ENCODE measurements at places on chromosomes 4 and X.

DNA sequence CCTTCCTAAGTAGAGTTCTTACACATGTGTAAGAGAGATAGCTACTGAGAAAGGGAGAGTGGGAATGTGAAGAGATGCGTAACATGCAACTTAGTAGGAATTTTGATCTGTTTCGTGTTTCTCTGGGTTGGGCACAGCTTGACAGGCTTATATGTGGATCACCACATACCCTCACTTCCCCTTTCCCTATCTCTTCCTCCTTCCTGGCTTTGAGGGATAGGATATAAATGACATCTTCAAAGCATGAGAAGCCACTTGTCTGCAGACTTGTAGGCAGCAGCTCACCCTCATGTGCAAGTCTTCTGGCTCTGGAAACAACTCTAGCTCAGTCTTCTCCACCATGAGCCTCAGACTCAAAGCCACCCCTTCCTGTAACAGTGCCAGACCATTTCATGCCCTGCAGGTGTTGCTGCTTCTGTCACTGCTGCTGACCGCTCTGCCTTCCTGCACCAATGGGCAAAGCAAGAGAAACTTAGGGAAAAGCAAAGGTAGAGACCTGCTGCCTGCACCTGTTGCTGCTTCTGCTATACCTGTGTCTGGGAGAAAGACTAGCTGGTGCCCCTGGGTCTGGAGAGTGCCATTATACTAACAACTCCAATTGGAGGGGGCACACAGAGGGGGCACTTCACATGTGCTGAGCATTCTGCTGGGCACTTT lies 5.4 kb upstream of the PF4V1 start:
- DNase-seq: no peak

GRCh38 chr4:176448761-176449160 lies 129.0 kb downstream of the SPCS3 start:
- DNase-seq: no peak

DNA sequence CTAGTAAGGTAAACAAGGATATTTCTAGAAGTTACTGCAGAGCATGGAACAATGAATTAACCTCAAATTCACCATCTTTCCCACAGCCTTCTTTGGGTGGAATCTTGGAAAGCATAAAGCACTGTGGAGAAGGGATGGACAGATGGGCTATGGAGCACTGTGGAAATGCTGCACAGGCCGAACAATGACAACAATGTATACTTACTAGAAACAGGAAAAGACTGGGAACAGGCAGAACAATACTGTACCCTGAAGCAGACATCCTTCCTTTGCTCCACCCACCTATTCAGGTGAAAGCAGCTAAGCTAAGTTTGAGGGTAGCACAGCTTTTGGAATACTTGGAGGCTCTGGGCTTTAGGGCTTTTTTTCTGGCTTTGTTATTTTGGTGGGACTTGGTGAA lies 250.6 kb upstream of the KLF8 start:
- no peak for DNase-seq

DNA sequence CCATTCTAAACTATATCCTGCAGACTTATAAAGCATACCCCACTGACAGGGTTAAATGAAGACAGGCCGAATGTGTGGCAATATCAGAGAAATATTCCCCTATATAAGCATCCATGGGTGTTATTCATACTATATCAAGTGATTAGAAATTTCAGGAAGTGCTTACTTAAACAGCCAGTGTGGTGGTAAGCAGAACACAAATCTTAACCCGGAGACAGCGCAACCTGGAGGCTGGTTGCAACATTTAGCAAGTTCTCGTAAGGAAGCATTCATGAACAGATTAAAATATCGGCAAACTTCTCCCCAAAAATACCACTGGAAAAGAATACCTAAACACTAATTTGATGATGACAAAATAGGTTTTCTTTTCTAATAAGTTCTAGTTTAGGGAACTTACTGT lies 261.2 kb downstream of the CBLL2 start:
- DNase-seq: no peak

DNA sequence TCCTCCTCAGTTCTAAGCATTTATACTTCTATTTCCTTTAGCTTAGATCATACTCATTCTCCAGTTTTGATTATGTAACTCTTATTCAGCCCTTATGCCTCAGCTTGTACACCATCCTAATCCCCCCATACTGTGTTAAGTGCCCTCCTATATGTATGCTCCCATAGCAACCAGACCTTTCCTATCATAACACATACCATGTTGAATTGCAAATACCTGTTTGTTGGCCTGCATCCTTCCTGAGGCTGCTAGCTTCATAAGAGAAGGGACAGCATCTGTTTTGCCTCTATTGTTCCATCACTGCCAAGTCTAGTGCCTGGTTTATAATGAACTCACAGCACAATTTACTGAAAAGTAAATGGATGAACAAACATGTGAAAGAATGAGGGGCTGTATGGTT lies 443.7 kb downstream of the CENPC start:
- DNase-seq: no peak

DNA sequence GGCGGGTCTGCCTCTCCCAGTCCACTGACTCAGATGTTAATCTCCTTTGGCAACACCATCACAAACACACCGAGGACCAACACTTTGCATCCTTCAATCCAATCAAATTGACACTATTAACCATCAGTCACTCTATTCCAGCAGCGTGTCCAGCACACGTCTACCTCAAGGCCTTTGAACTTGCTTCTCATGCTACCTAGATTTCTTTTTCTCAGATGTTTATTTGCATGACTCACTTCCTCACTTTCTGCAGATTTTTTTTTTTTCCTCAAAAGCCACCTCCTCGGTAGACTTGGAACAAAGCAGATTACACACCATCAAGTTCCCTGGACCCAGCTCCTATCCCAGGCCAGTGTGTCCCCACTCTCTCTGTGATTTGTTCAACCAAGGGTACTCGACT lies 49.5 kb downstream of the SUPT20HL2 start:
- no peak for DNase-seq

DNA sequence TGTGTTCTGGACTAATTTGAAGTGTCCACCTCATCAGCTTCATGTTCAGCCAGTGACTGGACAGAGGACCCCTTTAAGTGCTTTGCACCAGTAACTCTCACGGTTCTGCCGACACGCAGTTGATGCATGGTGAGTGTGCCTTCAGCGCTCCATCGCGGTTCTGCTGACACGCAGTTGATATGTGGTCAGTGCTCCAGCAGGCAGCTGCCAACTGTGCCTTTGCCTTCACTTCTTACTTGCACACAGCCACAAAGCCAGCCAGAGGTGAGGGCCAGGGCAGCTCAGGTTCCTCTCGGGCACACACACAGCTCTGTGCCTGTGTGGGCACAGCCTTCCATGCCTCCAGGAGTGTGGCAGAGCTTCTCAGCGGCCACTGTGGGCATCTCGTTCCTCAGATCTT lies 12.4 kb downstream of the NKX1-1 start:
- DNase-seq: no peak

DNA sequence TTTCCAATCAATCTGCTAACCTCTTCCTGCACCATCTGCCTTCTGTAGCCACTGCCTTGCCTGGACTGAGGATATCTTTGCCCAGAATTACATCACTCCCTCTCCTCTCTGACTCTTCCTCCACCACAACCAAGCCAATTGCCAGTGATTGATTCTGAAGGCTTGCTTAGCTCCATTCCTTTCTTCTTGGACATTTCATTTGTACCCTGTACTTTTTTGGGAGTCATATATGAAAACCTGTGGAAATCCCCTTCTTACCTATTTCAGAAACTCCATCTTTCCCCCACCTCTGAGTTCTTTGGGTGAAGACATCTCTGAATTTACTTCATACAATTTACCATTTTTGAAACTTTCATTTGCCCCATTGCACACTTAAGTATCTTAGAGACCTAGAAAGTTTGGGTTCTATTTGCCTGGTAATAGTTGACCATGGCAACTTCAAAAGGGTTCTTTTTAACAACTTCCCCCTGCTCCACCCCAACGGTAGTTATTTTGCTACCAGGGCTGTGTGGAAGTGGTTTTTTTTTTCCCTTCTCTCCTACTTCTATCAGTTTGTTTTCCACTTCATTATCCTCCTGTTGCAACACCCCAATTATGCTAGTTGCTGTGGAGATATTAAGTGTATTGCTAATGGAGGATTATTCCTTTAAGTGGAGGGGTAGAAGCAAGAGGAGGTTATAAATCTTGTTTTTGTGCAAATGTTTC lies 14.3 kb downstream of the SGMS2 start:
- DNase-seq: no peak

- DNase-seq: no peak
These were observed 441.7 kb downstream of the ARAP2 start for GRCh38 chr4:35802644-35803043.

GRCh38 chr4:2787230-2788100 lies 5.4 kb upstream of the SH3BP2 start:
- no peak for DNase-seq

GRCh38 chr4:81566161-81566591 lies 94.5 kb upstream of the RASGEF1B start:
- DNase-seq: no peak

DNA sequence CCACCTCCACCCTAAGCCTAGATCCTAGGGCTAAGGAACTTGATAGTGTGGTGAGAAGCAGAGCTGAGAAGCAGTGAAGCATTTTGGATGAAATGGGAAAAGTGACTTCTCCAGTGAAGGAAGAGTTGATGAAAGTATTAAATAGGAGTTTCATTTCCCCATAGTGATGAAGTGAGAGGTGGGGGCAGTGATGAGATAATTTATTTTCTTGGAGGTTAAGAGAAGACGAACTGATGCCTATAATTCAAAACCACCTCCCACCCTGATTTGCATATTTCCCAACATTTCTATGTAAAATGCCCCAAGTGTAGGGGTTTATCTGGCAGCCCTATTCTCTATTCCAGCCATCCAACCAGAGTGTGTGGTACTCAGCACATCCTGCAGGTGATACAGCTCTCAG lies 6.3 kb downstream of the LONRF3 start:
- no peak for DNase-seq

DNA sequence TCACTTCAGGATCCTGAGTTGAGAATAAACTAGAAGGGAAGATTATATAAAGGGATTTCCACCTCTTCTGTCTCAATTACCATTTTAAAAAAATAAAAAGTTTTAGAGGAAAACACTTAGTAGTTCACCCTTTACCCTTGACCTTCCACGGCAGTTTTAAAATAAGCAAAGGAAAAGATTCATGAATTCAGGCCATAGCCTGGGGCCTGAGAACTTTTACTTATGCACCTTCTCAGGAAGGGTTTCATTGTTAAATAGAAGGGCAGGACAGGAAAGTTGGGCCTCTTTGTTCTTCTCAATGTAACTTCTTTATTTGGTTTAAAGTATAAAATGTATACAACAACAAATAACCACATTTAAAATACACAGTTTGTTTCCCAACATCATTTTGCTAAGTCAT lies 54.9 kb downstream of the PKD2 start:
- no peak for DNase-seq

DNA sequence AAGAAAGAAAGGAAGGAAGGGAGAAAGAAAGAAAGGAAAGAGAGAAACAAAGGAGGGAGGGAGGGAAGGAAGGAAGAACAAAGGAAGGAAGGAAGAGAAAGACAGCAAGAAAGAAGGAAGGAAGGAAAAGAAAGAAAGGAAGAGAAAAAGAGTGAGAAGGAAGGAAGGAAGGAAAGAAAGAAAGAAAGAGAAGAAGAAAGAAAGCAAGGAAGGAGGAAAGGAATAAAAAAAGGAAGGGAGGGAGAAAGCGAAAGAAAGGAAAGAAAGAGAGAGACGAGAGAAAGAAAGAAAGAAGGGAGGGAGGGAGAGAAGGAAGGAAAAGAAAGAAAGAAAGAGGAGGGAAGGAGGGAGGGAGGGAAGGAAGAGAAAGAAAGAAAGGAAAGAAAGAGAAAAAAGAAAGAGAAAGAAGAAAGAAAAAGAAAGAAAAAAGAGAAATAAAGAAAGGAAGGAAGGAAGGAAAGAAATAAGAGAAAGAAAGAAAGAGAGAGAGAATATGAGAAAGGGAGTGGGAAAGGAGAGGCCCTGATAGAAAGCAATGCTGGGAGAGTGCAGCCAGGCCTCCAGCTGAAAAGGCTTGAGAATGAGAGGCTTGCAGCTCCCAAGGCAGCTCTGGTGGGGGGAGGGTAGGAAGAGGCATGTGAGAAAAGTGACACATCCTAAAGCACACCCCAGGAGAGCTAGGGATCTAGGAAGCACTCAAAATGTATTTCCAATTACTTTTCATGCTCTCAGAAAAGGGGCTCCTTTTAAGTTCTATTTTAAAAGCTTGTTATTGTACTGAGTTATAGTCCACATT lies 134.0 kb upstream of the ZIC3 start:
- DNase-seq: no peak

- DNase-seq: no peak
These were observed 335.4 kb downstream of the BCOR start for GRCh38 chrX:39762266-39762841.

DNA sequence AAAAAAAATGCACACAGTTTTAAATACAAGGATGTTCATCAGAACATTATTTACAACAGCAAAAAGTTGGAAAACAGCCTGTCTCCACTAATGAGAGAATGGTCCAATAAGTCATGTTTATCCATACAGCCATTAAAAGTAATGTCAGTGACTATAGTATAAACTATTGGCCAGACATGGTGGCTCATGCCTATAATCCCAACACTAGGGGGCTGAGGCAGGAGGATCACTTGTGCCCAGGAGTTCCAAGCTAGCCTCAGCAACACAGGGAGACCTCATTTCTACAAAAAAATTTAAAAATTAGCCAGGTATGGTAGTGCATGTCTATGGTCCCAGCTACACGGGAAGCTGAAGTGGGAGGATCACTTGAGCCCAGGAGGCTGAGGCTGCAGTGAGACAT lies 48.1 kb upstream of the IL13RA1 start:
- no peak for DNase-seq

DNA sequence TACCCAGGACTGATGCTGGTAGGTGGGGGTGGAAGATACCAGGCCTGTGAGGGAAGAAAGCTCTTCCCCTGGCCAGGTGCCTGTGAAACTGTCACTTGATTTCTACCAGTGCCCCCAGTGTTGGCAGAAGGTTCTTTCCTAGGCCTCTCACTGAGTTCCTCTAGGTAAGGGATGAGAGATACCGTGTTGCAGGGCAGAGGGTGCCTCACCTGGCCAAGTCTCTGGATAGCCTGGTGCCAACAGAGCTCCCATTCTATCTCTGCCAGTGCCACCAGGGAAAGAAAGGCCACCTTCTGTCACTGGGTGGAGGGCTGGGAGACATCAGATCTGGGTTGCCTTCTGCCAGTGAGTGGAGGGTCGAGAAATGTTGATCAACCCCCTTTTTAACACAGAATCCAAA lies 94.1 kb downstream of the RTL5 start:
- DNase-seq: no peak

- DNase-seq: no peak
These were observed 91.7 kb upstream of the HPF1 start for GRCh38 chr4:169849456-169849855.
